Naive thymus-derived CD4-positive, alpha-beta T cell (primary cell): ENCODE measurements at places on chromosomes 5 and 9.

GRCh38 chr5:143893638-143894037, 81.7 kb downstream of the HMHB1 start:
- no peak for DNase-seq

GRCh38 chr5:146962801-146963355, 84.3 kb upstream of the PPP2R2B start:
- DNase-seq = no peak

- DNase-seq = no peak
These were observed at the start of gene IRX1 for GRCh38 chr5:3595006-3595961. Gene IRX1 (plus strand): TSS chr5:3595832. CDS start chr5:3596106, 274 bp downstream.

DNA sequence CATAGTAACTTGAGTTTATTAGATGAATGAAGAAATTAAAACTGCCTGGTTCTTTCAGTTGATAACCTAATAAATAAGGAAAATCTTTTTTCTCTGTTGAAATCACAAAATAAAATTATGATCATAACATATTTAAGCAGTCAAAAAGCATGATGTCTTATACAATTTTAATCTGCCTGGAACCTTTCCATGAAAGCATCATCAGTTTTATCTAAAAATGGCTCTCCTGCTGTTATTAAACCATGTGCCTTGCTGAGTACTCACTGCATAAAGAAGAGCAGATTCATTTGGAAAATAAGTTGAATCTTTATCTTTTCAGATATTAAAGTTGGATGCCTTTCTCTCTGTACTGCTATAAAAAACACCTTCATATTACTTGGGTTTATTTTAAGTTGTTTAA, 148.8 kb downstream of the SLC24A2 start:
- DNase-seq = no peak

GRCh38 chr9:98968601-98969337, 25.1 kb downstream of the COL15A1 start:
- DNase-seq = no peak

DNA sequence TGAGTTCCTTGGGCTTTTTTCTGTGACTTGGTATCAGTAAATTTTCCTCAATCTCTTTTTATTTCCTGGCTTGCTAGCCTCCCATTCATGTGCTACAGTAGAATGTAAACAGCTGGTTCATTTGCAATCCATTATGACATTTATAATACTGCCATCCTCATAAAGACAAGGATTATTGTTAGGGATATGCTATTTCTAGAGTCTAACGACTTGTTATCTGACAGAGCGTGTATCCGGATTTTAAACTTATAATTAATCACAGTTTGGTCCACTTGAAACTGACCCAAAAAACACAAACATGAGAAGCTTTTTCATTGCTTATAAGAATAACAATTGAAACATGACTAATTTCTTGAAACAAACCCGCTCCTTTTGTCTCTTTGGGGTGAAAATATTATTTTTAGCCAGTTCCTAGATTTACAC, 585.8 kb downstream of the TLE4 start:
- no peak for DNase-seq

GRCh38 chr5:102216678-102217077, 79.4 kb downstream of the SLCO4C1 start:
- no peak for DNase-seq

DNA sequence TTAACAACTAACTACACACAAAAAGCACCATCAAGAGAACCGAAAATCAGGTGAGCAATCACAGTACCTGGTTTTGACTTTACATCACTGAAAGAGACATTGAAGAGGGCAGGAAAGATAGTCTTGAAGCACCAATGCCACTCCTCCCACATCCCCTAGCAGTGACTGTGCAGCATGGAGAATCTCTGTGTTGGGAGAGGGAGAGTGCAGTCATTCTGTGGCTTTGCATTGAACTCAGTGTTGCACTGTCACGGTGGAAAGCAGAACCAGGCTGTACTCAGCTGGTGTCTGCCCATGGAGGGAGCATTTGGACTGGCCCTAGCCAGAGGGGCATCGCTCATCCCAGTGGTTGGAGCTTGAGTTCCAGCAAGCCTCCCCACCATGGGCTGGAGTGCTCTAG, 40.4 kb downstream of the C5 start:
- no peak for DNase-seq

GRCh38 chr9:74783408-74783807, 104.3 kb downstream of the TRPM6 start:
- DNase-seq = no peak

- DNase-seq = no peak
These were observed 8.9 kb upstream of the IL6ST start for GRCh38 chr5:56003679-56004078.

- no peak for DNase-seq
These were observed 117.9 kb upstream of the FST start for GRCh38 chr5:53362521-53362941.

DNA sequence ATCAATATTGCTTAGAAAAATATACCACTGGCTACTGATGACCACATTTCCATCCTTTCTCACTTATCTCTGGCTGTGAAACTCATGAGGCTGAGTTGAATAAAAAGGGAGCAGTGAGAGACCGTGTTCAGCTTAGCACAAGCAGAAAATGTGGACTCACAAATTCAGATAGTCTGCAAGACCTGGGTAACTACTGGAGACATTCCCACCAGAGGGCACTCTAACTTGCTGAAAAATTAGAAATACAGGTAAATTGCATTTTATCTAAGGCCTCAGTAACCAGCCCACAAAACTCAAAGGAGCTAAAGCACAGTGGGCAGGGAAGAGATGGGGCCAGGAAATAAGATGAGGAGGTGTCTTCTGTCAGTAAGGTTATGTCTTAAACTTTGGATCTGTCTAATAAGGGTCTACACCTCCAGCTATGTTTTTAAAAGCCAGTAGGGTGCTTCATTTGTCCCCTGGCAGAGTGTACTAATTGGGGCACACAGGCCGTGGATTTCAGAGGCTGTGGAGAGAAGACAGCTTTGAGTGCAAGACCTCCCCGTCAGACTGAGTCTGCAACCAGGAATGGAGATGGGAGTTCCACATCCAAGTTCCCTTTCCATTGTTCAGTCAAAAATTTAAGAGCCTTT, 8.7 kb upstream of the NDUFB6 start:
- no peak for DNase-seq

GRCh38 chr5:151520294-151520693, 70.8 kb downstream of the FAT2 start:
- DNase-seq = no peak

DNA sequence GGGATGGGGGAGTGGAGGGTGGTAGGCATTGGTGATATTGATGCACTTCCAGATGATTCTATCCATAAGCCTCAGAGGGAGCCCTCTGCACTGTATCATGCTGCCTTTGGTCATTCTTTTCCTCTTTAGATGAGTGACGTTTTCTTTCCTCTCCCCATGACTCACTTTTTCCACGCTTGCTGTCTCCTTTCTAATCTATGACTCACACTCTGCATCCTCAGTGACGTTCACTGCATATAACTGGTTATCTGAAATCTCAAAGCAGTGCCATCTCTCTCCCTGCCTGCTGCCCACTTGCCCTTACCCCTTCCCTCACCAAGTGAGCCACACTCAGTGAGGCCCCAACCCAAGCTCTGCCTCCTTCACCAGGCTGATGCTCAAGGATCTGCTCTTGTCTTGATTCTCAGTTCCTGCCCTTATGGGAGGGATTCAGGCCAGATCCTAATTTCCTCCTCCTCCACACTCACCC, 31.6 kb downstream of the PTGS1 start:
- no peak for DNase-seq

DNA sequence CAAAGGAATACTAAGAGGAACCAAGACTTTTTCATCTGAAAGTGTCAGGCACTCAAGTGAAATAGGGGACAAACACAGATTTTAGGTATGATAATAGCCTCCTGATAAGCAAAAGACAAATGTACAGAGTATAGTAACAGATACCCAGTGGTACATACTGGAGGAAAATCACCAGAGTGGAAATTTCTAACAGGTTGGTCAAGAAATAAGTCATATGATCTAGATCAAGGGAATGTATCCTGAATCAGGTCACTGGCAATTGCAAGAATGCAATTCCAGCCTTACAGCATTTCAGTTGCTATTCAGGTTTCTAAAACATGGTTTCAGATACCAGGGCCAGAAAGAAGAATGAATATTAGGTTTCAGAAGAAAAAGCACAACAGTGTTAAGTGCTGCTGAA, 82.2 kb upstream of the SLCO6A1 start:
- DNase-seq = no peak

- DNase-seq = no peak
These were observed 20.9 kb downstream of the CDHR2 start for GRCh38 chr5:176570044-176570443.

GRCh38 chr5:170155771-170156170, 50.1 kb downstream of the FOXI1 start:
- no peak for DNase-seq

GRCh38 chr9:113625486-113625885, 162.0 kb downstream of the RGS3 start:
- no peak for DNase-seq

- DNase-seq = no peak
These were observed 194.4 kb upstream of the TBC1D2 start for GRCh38 chr9:98449871-98450270.

GRCh38 chr5:69467442-69468225, 25.0 kb upstream of the OCLN start:
- DNase-seq = no peak

GRCh38 chr5:16735101-16736060, 118.6 kb upstream of the RETREG1 start:
- no peak for DNase-seq

GRCh38 chr9:134272302-134273023, 53.8 kb upstream of the RXRA start:
- no peak for DNase-seq

GRCh38 chr5:93355691-93356090, 225.3 kb downstream of the NR2F1-AS1 start:
- DNase-seq = no peak

DNA sequence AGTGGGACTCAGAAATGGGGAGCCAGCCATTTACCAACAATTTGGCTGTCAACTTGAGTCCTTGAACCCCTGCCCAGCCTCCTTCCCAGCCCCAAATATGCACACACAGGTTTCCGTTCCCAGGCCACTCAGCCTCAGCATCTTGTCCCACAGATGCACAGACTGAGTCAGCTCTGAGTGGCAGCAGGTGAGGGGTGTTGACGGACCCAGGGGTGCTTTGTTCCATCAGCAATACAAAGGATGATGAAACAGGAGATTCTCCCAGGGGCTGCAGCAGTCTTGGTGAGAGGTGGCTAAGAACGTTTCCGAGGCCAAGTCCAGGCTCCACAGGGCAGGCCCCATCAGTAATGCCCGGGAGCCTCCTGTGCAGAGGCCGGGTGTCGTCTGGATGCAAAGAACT, 4.9 kb upstream of the OLFM1 start:
- no peak for DNase-seq

DNA sequence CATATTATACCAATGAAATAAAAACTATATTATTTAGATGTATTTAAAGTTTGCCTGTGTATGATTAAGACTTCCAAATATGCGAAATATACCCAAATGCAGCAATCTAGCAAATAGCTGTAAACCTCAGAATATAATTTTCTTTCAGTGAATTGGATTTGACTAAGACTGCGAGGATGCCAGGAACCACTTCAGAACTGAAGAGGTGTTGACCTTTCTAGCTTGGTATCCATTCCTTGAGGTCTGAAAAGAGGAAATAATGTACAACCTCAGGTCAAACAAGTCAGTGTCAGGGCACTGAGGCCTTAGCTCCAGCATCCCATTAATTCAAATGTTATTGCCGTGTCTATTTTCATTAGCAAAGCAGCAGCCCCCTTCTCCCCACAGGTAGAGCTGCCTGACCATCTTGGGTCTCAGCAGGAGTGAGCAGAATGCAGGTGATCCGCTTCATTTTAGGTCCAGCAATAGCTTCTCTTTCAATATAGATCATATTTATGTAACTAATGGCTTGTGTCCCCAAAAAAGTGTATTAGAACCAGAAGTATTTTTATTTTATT, 100.0 kb downstream of the KIAA1958 start:
- no peak for DNase-seq

GRCh38 chr9:10869687-10870086, 256.9 kb upstream of the PTPRD start:
- no peak for DNase-seq

DNA sequence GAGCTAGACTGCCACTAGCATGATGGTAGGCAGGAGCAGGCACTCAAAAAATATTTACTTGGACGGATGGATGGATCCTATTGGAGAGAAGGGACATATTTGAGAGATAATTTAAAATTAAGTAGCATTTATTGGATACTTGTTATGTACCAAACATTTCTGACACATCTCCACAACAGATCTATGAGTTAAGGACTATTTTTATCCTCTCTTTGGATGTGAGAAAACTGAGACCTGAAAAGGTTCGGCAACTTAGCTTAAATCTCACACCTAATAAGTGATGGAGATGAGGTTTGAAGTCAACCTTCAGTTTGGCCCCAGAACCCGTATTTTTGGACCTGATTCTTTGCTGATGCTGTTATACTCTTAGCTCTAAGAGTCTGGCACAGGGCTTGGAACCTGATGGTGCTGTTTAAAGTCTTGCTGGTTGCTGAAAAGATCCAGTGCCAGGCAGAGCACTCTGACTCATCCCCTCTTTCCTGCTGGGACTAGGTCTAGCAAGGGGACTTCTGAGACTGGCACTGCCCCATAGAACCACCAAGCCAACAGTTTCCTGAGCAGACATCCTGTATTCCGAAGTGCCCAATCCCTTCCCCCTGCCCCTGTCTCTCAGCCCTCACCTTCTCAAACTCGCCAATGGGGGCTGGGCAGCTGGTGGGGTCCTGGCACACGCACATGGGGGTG, 15.6 kb downstream of the SPARC start:
- no peak for DNase-seq

DNA sequence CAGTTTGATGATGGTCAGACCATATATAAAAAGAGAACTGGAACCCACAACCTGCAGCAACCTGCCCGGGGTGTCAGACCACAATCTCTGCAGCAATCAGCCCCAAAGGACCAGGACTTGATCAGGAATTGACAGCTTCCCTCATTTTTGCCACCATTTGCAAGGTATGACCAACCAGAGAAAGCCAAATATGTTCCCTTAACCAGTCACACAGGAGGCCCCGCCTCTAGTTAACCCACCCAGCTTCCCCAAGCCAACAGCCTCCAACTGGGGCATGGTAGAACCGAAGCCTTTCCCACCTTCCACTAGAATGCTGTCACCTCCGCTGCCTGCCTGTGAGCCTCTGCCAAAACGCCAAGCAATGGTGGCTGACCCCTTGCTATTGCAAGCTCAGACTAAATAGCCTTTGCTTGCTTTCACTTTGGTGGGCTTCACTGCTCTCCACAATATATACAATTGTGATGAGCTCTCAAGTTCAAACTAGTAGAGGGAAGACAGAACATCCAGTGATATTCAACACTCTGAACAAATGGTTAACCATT, 86.3 kb downstream of the AK8 start:
- DNase-seq = no peak

- DNase-seq = no peak
These were observed 107.5 kb upstream of the TLR4 start for GRCh38 chr9:117596678-117597077.

DNA sequence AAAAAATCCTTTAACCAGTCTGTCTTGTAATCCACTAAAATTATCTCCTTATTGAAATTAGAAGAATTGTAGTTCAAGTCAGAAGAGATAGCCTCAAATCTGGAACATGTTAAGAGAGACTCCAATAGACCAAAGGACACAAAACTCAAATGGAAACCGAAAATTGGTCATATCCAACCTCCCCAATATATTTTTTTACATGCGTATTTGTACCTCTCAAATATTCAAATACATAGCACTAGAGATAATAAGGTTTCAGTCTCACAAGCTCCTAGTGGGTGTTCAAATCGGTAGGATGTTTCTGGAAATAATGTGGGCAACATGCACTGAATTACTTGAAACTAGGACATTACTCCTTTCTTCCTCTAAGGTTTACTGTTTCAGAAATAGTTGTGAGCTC, 33.5 kb downstream of the EPB41L4A start:
- no peak for DNase-seq

GRCh38 chr9:125761676-125762450, 14.7 kb downstream of the PBX3 start:
- no peak for DNase-seq
